ENCODE measurements at places on chromosomes 6 and 20.

GRCh38 chr6:108502832-108503231 lies 57.9 kb upstream of the FOXO3 start:
- DNase-seq = no peak

DNA sequence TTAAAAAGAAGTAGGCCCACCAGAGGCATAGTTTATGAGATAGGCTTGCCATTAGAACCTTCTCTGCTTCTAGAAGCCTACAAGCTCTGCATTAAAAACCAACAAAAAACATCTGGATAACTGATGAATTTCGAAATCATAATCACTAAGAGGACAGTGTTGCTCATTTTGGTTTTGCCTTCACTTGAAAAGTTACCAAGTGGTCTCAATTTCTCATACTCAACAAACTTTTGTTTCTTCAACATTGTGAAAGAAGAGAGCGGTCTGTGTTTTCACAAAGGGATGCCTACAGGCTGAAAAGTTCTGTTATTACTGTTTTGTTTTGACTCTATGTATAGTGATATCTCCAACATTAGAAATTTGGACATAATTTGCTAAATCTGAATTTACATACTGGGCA lies 98.9 kb downstream of the PDSS2 start:
- DNase-seq = no peak

GRCh38 chr20:59443550-59443949 lies 143.1 kb downstream of the EDN3 start:
- DNase-seq = no peak

DNA sequence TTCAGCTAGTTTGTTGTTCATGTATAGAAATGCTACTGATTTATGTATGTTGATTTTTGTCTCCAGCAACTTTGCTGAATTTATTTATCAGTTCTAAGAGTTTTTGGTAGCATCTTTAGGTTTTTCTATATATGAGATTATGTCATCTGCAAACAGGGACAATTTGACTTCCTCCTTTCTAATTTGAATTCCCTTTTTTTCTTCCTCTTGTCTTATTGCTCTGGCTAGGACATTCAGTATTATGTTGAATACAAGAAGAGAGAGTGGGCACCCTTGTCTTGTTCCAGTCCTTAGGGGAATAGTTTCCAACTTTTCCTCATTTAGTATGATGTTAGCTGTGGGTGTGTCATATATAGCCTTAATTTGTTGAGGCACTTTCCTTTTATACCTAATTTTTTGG lies 58.2 kb downstream of the CDH26 start:
- DNase-seq = no peak

- DNase-seq = no peak
These were observed 770.3 kb upstream of the SLC35B3 start for GRCh38 chr6:9205645-9206044.

- no peak for DNase-seq
These were observed at the start of gene GLYATL3 for GRCh38 chr6:49499623-49500022. GLYATL3 (plus strand) TSS chr6:49499923; CDS start chr6:49511991, 12,068 bp downstream.

DNA sequence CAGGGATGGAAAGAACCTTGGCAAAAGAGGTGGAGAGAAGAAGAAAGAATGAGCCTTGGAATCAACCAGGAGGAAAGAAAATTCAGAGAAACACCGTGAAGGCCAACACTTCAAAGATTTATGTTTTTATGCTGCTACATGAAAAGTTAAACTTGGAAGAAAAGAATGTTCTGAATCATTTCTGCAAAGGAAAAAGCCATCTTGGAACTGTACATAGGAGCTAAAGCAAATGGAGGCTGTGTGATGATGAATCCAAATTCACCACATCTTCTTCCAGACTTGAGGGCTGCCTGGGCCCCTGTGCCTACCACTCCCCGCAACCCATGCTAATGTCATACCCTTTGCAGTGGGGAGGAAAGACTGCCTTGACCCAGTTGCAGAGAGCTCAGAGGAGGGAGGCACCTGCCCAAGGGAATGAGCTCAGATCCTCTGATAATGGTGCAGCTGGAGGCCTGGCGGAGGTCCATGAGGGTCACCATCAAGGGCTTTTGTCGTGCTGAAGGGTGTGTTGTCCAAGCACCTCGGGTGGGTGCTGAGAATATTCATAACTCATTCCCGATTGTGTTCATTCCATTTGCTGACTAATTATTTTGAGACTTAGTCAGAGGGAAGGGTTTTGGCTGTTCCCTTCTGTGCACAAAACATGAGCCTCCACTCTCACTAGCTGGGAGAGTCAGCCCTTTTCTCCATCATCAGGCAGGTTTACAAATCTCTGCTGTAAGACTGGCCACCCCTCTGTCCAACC lies 245.8 kb upstream of the JAG1 start:
- no peak for DNase-seq

DNA sequence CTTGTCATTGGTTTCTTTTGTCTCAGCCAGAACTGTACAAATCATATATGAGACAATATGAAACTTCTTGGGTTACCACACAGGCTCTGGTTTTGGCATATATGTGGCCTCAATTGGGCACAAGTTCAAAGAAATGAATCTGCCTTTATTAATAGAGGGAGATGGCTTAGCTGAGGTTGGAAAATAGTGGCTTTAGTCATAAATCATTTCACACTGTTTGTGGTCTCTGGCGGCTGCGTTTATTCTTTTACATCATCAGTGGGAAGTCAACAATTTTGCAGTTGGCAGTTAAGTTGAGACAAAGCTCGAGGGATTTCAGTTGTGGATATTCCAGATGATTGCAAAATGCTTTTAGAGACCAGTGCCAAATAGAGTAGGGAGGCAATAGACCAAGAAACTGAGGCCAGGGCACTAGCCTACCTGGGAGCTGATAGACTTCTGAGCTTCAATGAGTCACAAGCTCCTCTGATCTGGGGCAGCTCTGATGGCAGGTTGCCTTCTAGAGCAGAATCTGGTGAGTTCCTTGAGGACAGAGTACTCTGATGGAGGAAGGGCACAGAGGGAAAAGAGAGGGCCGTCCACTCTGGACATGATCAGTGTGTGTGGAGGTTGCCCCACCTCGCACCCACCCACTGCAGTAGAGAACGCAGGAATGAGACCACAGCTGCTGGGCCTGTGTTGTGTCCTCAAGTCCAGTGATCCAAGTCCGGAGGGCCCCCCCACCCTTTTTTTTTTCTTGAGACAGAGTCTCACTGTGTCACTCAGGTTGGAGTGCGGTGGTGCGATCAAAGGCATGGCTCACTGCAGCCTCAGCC lies 73.5 kb downstream of the ARMC2 start:
- peak; percentile 40 for DNase-seq

DNA sequence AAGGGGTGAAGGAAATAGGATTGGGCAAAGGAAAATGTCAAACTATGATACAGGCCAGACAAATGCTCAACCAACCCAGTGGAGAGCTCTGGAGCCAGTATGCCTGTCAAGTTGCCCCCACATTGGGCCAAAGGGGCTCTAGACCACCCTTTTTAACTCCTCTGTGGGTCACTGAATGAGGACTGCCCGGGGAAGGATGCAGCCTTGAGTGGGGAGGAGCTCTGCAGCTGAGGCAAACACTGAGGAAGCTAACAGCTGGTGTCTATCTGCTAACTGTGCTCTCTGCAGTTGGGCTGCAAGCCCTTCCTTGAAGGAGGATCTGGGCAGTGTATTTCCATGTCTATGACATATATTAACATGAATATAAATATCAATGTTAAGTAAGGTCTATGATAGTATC lies 98.4 kb upstream of the PRSS16 start:
- DNase-seq = no peak

- DNase-seq = no peak
These were observed 3.5 kb upstream of the PRIM2 start for GRCh38 chr6:57313711-57314471.

- no peak for DNase-seq
These were observed 9.1 kb downstream of the PRND start for GRCh38 chr20:4730780-4731179.

DNA sequence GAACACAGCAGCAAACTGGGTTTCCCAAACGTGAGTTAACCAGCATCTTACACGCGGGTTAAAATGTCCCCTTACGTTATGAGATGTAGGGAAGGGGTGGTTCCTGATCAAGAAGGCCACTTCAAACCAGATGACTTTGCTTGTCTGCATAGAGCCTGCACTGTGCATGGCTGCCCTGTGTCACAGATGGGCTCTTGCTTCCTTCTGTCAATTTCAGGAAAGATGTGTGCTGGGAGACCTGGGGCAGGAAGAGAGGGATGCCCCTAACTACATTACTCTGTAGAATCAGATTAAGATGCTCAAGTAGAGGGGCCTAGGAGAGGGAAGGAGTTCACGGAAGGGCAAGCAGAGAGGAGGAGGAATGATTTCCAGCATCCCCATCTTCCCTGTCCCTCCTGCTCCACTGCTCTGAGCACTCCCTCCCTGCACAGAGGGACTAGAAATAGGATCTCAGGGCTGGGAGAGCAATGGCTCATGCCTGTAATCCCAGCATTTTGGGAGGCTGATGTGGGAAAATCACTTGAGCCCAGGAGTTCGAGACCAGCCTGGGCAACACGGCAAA lies 63.5 kb upstream of the ZMYND8 start:
- no peak for DNase-seq

DNA sequence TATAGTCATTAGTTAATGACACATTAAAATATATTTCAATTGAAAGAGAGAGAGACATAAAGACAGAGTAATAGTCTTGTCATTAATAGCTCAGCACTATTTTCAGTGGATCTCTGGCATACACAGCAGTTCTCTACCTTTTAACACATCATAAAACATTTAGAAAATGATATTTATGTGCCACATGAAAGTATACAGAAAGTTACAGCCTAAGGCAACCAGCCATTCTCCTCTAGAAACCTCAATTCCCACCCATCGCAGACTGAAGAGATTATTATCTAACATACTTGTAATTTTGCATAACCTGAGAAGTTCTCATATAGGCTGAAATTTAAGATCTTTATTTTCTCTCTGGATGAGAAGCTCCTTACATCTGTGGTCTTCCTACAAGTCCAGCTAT lies 58.7 kb upstream of the FAM83B start:
- DNase-seq = no peak

GRCh38 chr6:43503443-43503842 lies 6.7 kb downstream of the LRRC73 start:
- no peak for DNase-seq

DNA sequence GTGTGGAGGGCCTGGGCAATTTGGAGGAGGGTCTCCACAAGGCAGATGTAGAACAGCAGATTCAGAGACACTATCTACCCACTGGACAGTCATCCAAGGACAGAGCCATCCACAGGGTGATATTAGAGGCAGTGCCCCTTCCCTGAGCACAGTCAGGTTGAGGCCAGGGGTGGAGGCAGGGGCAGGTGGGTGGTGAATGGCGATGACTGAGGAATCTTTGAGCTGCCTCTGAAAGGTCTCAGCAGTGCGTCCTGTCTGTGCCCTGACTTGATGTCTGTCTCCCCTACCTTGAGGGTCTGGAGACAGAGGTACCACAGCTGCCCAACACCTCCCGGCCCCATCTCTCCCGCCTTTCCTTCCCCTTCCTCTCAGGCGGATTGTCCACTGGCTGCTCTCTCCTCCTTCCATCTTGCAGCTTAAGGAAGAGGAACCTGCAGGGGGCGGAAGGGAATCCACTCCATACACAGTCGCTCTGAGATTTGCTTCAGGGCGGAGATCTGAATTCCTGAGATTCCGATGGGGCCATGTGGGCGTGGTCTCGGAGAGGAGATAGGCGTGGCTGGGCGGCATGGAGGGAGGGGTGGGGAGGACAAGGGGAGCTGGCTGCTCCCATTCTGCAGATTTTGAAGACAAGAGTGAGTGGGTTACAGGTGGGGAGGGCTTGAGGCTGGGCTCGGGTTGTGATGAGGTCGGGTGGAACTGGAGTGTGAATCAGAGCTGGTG lies 1.7 kb downstream of the MUCL3 start:
- no peak for DNase-seq

DNA sequence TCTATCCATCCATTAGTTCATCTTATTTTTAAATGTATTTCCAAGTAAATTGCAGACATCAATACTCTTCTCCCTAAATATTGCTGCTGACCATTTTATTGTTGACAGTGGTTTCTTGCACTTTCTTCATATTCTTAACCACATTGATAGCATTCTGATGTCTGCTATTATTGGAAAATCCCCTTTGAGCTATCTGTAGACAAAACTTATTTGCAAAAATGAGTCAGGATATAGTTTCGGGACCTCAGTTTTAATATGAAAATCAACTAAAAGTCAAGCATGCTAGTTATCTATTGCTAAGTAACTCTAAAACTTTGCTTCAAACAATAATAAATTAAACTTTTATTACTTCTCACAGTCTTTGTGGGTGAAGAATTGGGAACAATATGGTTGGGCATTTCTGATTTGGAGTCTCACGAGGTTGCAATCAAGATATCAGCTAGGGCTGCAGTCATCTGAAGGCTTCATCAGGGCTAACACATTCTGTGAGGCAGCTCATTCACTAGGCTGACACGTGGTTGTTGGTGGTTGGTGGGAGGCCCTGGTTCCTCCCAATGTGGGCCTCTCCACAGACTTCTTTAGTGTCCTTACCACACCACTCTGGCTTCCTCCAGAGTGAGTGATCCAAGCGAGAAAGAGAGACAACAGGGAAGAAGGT lies 32.7 kb downstream of the CD109 start:
- DNase-seq = no peak
